ENCODE measurements at places on chromosomes 16 and 17.

DNA sequence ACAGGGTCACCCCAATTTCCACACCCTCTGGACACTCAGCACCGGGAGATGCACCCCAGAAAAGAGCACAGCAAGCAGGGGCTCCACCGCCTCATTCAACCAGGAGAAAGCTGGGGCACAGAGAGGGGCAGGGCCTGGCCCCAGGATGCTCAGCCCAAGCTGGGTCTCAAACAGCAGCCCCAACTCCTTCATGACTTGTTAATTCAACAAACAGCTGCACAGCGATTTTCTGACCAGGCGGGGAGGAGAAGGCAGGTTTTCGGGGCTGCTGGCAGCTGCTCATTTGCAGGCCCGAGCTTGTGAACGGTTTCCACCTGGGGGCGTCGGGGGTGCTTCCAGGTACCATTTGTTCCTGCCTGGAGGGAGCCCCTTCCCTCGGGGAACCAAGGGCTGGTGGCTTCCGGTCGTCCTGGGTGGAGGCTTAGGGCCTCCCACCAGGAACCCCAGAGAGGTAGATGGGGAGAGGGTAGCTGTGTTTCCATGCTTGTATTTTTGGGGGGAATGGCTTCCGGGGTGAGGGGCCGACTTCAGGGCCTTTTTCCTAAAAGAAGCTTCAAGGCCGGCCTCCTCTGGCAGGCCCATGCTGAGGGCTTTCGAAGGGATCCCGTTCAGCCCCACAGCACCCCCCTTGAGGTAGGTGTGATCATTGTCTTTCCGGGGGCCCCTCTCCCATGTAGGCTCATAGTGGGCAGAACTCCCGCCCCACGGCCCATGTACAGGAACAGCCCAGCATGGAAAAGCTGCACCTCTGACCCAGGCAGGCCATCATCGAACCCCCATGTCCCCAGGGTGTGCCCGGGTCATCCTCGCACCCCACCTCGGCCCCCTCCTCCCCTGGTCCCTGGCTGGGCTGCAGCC, 191.6 kb upstream of the GSE1 start:
- no peak for DNase-seq

GRCh38 chr16:75172578-75172977, 24.3 kb downstream of the ZFP1 start:
- no peak for DNase-seq

DNA sequence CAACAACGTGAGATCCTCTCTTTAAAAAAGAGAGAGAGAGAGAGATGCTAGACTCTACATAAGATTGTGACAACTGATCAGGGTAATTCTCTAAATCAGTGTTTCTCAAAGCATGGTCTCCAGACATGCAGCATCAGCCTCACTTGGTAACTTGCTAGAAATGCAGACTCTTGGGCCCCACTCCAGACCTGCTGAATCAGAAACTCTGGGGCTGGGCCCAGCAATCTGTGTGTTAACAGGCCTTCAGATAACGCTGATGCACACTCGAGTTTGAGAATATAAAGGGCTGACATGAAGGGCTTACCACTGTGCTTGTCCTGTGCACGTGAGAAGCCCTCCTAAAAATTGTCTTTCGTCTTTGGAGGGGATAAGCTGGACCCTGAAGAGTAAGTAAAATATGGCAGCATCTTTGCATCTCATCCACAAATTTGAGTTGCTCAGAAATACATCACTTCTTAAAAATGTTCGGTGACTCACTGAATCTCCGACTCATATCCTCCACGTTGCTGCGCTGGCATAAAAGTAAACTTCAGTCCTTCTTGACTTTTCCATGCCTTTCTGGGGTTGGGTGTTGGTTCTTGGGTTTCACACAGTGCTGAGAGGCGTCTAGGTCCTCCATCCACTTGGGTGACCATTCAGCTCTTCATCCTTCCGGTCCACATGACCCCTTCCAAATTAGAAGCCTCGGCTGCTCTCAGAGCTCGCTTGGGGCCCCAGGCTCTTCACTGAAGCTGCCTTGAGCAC, 26.1 kb upstream of the KDM8 start:
- no peak for DNase-seq

DNA sequence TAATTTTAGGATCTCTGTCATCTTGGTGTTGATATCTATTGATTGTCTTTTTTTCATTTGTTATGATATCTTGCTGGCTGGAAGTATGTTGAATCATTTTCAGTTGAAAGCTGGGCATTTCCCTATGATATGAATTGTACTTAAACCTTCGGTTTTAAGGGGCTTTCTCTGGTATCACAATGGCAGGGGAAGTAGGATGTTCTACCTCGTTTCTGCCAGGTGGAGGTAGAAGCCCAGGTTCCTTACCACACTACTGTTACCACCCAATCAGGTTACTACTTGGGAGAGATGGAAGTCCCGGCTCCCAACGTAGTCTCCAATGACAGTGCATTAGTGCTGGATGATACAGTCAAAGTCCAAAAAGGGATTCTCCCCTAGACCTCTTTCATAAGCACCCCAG, 281.7 kb upstream of the TBX2 start:
- DNase-seq, result no peak

- DNase-seq, result no peak
These were observed 20.5 kb upstream of the UBE2I start for GRCh38 chr16:1288813-1289476.

DNA sequence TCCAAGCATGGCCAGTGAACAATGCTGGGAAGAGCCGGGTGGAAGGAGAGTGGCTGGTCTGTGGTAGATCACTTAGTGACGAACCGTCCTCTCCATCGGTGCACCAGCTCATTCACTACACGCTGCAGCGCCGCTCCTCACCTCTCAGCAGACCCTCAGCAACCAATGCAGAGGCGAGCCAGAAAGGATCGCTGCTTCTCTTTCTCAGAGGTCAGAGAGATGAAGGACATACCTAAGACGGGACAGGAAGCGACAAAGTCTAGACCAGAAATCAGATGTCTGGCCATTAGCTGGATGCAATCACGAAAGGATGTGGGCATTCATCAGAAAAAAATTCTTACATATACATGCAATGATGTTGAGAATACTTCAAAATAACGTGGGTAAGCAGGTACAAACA, 26.9 kb downstream of the NSMCE1 start:
- no peak for DNase-seq

DNA sequence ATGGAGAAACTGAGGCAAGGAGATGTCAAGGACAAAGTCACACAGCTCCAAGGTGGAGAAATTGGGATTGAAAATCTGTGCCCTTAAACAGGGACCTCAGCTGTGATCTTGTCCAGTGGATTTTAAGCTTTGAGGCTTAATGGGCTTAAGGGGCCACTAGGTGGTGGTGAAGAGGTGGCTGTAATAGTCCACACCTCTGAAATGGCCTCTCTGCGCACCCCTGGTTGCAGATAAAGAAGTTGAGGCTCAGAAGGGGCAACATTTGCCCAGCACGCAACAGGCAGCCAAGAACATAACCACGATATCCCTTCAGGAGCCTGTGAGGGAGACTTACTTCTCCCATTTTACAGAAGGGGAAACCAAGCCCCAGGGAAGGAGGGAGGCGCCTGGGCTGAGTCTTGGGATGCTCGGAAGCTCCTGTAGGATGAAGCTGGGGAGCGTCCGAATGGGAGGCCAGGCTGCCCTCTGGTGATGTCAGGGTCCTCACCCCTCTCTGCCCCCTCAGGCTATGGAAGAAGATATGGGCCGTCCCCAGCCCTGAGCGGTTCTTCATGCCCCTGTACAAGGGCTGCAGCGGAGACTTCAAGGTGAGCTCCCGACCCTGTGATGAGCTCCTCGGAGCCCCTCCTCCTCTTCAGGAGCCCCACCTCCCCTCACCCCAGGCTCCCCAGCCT, 43.7 kb downstream of the IL21R start:
- DNase-seq, result no peak

- no peak for DNase-seq
These were observed 80.3 kb downstream of the ARHGAP23 start for GRCh38 chr17:38508570-38508950.

GRCh38 chr17:74430706-74431567, 951 bp upstream of the GPRC5C start:
- DNase-seq, result peak; percentile 94

DNA sequence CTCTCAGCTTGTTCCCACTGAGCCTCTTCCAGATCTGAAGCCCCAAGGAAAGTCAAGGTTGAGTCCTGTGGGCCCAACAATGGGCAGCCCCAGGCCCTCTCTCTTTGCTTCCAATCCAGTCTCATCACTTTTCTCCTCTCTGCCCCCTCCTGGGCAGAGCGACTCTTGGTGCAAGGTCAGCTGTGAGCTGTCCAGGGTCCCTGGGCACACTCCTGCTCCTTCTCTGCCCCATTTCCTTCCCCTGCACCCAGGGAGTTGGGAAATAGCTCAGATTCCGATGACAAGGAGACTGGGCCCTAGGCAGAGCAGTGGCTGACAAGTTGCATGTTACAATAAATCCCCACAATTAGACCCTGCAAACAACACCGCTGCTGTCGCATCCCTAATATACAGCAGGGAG, 16.1 kb upstream of the CRHR1 start:
- DNase-seq, result peak; percentile 4
